ENCODE measurements at places on chromosomes 11 and 22. TPM values are rescaled to one million over a fixed set of nuclear protein-coding genes. Genes with fewer than 3 reads are reported as not detected.

Gene CARD10
- 1.00 TPM for total RNA-seq

Gene SLC22A9
- total RNA-seq, result not detected

Gene TXNRD2
- total RNA-seq, result 27.3 TPM

Gene CCDC116
- not detected for total RNA-seq

Gene ASPHD2
- total RNA-seq, result 2.3 TPM

Gene SDHD
- 141 TPM for total RNA-seq

Gene SEPTIN3
- total RNA-seq, result 18.6 TPM

Gene LDHAL6A
- total RNA-seq, result not detected

Gene ACR
- 0.36 TPM for total RNA-seq

Gene PHOX2A
- total RNA-seq, result not detected

Gene CNTN5
- total RNA-seq, result not detected

Gene RIC3
- total RNA-seq, result not detected

Gene CENPM
- 24.4 TPM for total RNA-seq

Gene C11orf87
- not detected for total RNA-seq

Gene OR2AT4
- total RNA-seq, result under 0.01 TPM

Gene RFPL2
- 11.3 TPM for total RNA-seq

Gene OR52K1
- total RNA-seq, result under 0.01 TPM

Gene NXPE1
- not detected for total RNA-seq

Gene MUC6
- not detected for total RNA-seq

Gene TRIM48
- not detected for total RNA-seq

Gene FAM89B
- total RNA-seq, result 15.6 TPM

Gene TMEM132A
- 11.3 TPM for total RNA-seq

Gene LSP1
- not detected for total RNA-seq

Gene SAA4
- total RNA-seq, result not detected

Gene KCNJ4
- not detected for total RNA-seq

Gene SMIM38
- total RNA-seq, result 0.34 TPM

All from melanocyte of skin (primary cell).